BE2C (cell line): ENCODE measurements at places on chromosomes 7 and 10.

- DNase-seq, result no peak
Measured at GRCh38 chr10:78859769-78860168, 209.0 kb upstream of the ZMIZ1 start.

- no peak for DNase-seq
Measured at GRCh38 chr10:22717728-22718127, 3.4 kb upstream of the PIP4K2A start.

DNA sequence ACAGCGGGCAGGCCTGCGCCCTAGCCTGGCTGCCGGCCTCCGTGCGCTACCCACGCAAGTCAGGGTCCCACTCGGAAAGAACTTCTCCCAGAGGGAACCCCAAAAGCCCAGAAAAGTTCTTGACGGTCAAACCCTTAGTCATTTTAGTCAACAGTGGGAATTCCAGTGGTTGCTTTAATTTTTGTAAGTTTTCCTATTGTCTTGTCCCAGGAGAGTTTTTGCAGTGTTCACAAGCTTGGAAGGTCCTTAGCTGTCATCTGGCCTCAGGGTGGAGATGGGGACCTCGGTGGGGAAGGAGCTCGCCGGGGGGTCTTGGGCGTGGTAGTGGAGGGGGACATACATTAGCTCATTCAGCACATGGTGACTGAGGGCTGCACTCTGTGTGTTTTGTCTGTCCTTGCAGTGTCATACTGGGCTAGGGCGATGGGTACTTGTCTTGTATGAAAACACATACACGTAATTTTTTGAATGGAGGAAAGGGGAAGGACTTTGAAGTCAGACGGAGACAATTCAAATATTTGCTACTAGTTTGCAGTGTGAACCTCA is 736 bp downstream of the MINDY4 start:
- DNase-seq, result no peak

GRCh38 chr7:30335763-30336487 is 51.5 kb downstream of the ZNRF2 start:
- no peak for DNase-seq

GRCh38 chr7:139252451-139252850 is 21.4 kb downstream of the UBN2 start:
- DNase-seq, result no peak

- DNase-seq, result no peak
Measured at GRCh38 chr10:91797048-91797690, 1.1 kb upstream of the TNKS2 start.

DNA sequence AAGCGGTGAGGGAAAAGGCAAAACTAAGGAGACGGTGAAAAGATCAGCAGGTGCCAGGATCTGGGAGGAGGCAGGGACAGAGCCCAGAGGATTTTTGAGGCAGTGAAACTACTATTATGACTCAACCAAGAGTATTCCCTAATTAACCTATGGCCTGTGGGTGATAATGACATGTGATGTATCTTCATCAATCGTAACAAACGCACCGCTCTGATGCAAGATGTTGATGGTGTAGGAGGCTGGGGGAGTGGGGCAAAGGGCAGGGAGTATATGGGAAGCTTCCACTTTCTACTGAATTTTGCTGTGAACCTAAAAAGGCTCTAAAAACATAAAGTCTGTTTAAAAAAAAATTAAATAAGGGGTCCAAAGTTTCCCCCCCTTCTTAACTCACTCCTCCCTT is 25.5 kb upstream of the EZH2 start:
- no peak for DNase-seq

DNA sequence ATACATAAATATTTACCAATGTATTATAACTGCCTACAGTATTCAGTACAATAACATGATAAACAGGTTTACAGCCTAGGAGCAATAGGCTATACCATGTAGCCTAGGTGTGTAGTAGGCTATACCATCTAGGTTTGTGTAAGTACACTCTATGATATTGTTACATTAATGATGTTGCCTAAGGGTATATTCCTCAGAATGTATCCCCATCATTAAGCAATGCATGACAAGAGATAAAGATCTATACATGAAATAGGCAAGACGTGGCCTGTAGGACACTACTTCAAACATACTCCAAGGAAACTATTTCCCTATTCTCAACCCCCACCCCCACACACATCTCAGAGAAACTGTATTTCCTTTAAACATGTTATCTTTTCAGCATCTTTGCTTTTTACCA is 15.3 kb upstream of the ADAM22 start:
- DNase-seq, result no peak
